ENCODE measurements at places on chromosomes 3 and 15. TPM values are rescaled to one million over a fixed set of nuclear protein-coding genes. Genes with fewer than 3 reads are reported as not detected.

SNTN gene
- total RNA-seq = not detected

FOXL2NB gene
- total RNA-seq = 0.29 TPM

DNAJA4 gene
- total RNA-seq = 15.0 TPM

P2RY1 gene
- total RNA-seq = 2.3 TPM

ALDH1L1 gene
- 10.2 TPM for total RNA-seq

DNA sequence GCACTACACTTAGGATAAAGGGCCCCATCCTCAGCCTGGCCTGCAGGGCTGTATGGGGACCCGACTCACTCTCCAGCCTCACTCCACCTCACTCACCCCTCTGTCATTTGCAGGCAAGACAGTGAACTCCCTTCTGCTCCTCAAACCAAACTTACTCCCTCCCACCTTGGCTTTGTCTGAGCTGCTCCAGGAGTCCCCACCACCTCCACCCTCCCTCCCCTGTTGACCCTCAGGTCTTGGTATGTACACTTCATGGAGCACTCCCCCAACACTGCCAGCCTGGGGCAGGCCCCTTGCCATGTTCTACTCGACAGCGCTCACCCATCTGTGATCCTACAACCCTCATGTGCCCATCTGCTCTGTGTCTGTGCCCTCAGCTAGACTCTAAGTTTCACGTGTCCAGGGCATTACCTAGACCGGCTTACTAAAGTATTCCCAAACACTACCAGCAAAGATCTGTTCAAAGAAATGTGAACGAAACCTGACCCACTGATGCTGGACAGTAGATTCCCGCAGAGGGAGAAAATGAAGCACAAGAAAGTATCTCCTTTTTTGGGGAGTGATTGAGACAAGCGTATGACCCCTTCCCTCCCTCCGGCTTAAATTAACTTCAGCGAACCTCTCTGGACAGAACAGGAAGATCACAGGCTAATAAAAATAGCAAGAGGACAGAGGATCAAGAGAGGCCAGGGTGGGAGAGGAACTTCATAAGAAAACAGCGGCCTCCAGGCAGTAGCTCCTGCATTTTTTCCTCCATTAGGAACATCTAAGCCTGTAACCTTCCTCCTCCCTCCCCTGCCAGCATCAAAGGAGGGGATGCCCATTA, 113.2 kb downstream of the RFTN1 start:
- DNase-seq = no peak

- no peak for DNase-seq
These were observed 589.0 kb upstream of the DPPA4 start for GRCh38 chr3:109926376-109926775.

GRCh38 chr15:29917600-29918597, 95.6 kb upstream of the TJP1 start:
- DNase-seq = no peak

- no peak for DNase-seq
These were observed 24.9 kb upstream of the C3orf80 start for GRCh38 chr3:160200353-160200752.

DNA sequence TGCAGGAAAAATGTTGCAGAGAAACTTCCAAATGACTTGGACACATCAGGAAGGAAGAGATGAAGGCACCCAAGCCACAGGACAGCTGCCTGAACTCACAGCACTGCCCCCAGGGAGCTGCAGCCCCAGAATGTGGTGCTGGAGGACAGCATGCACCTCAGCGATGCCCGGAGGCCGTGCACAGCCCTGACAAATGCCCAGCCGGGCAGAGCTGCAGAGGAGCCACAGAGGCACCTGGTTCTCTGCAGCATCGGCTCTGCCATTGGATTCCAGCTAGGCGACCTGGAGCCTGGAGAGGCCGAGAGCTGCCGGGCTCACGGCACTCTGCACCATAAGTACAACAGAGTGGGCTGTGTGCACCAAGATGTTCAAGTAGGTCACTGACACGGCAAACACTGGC, 97.5 kb downstream of the OCA2 start:
- DNase-seq = peak; percentile 47

DNA sequence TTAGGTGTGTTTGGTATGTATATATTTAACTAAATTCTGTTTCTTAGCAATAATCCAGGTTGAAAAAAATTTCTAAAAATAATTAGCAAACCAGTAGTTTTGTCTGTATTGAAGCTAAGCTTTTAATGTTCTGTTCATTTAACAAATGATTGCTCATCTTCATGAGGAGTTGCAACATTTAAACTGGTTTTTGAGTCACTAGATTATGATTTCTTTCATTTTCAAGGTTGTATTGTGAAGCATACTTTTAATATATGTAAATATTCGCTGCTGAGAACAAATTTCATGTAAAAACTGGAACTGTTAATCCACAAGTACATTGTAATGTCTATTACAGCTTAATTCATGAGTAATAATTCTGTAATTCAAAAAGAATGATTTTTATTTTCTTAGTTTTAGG, 192.7 kb downstream of the MBNL1 start:
- no peak for DNase-seq

- no peak for DNase-seq
These were observed 43.2 kb upstream of the PTPN23 start for GRCh38 chr3:47337656-47338055.

GRCh38 chr15:35705884-35706585, 160.1 kb upstream of the DPH6 start:
- DNase-seq = no peak

GRCh38 chr15:101651554-101652097, 555 bp downstream of the TM2D3 start:
- no peak for DNase-seq

GRCh38 chr3:170049146-170050000, 11.6 kb downstream of the GPR160 start:
- DNase-seq = no peak

DNA sequence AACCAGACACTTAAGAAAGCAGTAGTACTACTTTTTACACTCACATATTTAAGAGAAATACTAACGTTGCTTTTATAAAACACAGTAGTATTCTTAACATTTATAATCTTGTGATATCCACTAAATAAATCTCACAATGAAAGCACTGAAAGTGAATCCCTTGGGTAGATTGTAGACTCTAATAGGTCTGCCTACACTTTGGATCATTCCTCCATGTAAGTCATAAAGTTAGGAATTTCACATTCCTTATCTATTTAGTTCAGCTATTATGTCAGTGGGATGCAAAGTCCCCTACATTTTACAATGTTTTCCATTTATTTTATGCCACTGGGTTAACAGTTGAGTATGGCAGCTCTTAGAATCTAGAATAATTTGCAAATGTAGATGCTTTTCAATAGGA, 330.7 kb downstream of the LSAMP start:
- no peak for DNase-seq

- peak; percentile 74 for DNase-seq
These were observed 103.2 kb upstream of the TJP1 start for GRCh38 chr15:29925227-29926082.

DNA sequence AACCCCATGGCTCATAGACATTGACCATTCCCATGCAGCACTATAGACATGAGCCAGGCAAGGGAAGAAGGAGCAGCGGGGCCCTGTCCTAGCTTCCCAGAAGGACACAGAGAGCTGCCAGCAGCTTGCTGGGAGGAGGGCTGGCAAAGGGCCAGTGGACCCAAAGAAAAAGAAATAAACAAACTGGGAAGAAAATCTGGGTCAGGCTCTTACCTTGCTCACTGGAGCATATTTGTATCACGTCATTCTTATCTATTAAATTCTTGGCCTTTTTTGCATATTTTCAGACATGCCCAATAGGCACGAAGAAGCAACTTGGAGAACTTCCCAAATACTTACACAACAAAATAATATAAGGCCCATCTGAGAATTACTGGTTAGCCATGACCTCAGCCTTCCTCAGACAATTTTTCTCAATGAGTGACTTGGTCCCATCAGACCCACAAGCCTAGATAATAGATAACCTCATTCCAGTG, 28.4 kb downstream of the RASGRP1 start:
- DNase-seq = no peak

Data from type B pancreatic cell (in vitro differentiated cells).